ENCODE measurements at places on chromosomes 2 and 18.

GRCh38 chr2:203830304-203831055 lies 37.1 kb upstream of the CTLA4 start:
- no peak for DNase-seq

- no peak for DNase-seq
Measured at GRCh38 chr2:101807242-101807641, 109.7 kb downstream of the MAP4K4 start.

GRCh38 chr2:7022492-7023385 lies 105.5 kb downstream of the RNF144A start:
- peak; percentile 73 for DNase-seq

GRCh38 chr2:229173825-229174359 lies 97.2 kb downstream of the PID1 start:
- no peak for DNase-seq

GRCh38 chr2:142946941-142947340 lies 69.5 kb downstream of the KYNU start:
- DNase-seq = no peak

DNA sequence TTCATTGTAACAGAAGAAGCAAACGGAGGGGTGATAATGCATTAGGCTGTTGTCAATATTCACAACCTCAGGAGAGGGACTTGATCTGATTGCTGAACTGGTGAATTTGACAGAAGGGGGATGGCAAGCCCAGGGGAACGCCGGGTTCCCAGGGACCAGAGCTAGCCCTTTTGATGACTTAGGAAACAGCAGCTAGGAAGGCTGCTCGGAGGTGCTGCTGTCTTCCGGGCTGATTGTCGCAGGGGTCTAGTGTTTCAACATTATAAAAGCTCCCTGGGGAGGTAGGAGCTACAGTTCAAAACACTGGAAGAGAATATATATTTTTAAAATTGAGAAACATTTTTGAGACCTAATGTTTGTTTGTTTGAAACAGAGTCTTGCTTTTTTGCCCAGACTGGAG lies 47.3 kb downstream of the CD8B2 start:
- no peak for DNase-seq

DNA sequence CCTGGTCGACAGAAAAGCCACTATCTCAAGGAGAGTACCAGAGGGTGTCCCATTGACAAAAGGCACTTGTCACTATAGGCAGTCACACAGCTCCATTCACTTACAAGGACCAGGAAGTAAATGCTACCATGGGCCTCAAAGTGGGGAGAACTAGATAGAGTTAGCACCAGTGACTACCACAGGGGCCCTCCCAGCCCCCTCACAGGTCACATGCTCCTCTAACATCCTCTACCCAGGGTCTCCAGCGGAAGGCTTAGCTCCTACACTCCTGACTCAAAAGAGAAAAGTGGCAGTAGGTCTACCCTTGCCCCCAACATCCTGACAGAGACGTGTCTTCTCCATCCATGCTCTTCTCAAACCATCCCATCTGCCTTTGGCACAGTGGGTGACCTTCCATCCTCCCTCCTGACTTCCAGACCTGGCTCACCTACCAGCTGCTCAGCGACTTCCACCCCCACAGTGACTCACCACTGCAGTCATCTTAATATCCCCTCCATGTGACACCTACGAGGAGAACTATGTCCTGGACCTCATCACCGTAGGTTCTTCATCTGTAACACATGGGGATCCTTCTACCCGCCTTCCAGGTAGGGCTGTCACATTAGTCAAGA lies 5.6 kb upstream of the DNMT3A start:
- DNase-seq = no peak

GRCh38 chr18:3709205-3709604 lies 259.2 kb downstream of the TGIF1 start:
- DNase-seq = no peak

DNA sequence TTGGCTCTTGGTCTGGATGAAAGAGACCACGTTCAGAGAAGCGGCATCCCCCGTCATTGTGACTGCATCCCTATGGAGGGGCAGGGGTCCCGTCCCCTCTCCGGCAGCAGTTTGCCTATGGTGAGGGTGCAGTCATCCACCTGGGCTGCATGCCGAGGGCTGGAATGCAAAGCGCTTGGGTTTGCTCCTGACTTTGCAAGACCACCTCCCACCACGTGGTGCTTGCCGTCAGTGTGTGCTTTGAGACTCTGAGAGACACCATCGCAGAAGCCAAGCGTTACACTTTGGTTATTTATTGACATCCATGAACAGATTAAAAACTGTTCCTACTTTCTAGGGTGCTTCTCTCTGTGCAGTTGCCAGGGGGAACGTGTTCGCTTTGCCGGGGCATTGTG lies 59.5 kb downstream of the SH3RF3 start:
- peak; percentile 51 for DNase-seq

- no peak for DNase-seq
Measured at GRCh38 chr18:7577706-7578105, 10.6 kb downstream of the PTPRM start.

- DNase-seq = peak; percentile 42
Measured at GRCh38 chr2:151999053-151999452, 99.8 kb downstream of the CACNB4 start.

- DNase-seq = no peak
Measured at GRCh38 chr2:172847188-172847587, 111.5 kb downstream of the RAPGEF4 start.

Measured in brain (organoid and tissue), 16 donors.